Trophoblast cell (in vitro differentiated cells and primary cell): ENCODE measurements at places on chromosomes 11 and 22.
A peak's percentile ranks its signal among the peaks of the same experiment; 100 is the strongest.

GRCh38 chr11:125091247-125091876 lies 20.1 kb downstream of the TMEM218 start:
- no peak overlapping the region for H3K27ac ChIP-seq
- no peak overlapping the region for H3K4me3 ChIP-seq
- H3K36me3 ChIP-seq: no peaks in the 10 kb centered on the region
- no peaks in the 10 kb centered on the region for H3K27me3 ChIP-seq
- peak; percentile 33 for DNase-seq

GRCh38 chr11:114892381-114893197 lies 214.3 kb downstream of the NXPE2 start:
- no peaks in the 10 kb centered on the region for H3K27me3 ChIP-seq
- no peak for DNase-seq
- no peak overlapping the region for H3K4me3 ChIP-seq
- H3K27ac ChIP-seq: no peak overlapping the region

DNA sequence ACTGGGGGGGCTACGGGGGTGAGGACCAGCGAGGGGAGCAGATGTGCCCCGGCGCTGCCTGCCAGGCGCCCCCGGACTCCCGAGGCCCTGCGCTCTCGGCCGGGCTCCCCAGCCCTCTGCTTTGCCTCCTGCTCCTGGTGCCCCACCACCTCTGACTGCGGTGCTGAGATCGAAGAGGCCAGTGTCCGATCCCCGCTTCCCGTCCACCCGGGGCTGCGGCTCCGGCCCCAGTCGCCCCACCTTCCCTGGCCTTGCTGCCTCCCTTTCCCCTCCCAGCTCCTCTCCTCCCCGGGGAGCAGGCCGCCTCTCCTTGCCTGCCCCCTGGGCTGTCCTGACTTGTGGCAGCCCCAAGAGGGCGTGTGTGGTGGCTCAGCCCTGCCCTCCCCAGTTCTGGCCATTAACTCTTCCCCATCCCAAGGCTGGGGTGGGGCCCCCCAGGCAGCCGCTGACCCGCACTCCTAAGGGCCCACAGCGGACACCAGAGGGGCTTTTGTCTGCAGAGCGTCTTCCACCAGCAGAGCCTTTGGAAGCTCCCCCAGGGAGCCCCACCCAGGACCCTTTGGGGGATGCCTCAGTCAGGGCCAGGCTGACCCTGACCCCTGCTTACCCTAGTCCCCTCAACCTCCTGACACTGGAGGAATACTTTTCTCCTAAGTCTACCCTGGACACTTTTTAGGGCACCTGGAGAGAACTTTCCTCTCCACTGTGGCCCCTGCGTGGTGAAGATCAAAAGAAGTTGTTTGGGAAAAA lies 16.6 kb downstream of the RTN4RL2 start:
- H3K36me3 ChIP-seq: no peaks in the 10 kb centered on the region
- peak overlapping the region; percentile 33 for H3K4me3 ChIP-seq
- H3K27me3 ChIP-seq: peaks cover 36% of the 10 kb centered on the region
- peaks cover 8% of the 10 kb centered on the region for H3K4me1 ChIP-seq
- DNase-seq: peak; percentile 33

DNA sequence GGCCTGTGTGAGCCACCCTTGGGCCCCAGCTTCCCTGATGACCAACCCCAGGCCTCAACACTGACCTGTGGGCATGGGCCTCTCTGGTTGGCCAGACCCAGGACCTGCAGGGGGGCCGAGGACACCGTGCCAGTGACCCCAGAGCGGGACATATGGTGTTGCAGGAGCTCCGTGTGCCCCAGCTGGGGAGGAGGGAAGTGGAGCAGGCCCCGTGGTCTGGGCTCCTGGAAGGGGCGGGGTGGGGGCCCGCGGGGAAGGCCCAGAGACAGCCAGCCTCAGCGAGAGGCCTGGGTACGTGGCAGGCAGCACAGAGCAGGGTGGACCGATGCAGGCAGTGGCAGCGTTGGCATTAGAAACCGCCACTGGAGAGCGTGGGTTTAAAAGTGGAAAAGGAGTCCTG lies 22.2 kb downstream of the MUC6 start:
- no peak overlapping the region for H3K27ac ChIP-seq
- H3K4me1 ChIP-seq: no peaks in the 10 kb centered on the region
- no peaks in the 10 kb centered on the region for H3K27me3 ChIP-seq
- H3K36me3 ChIP-seq: peaks cover 38% of the 10 kb centered on the region

DNA sequence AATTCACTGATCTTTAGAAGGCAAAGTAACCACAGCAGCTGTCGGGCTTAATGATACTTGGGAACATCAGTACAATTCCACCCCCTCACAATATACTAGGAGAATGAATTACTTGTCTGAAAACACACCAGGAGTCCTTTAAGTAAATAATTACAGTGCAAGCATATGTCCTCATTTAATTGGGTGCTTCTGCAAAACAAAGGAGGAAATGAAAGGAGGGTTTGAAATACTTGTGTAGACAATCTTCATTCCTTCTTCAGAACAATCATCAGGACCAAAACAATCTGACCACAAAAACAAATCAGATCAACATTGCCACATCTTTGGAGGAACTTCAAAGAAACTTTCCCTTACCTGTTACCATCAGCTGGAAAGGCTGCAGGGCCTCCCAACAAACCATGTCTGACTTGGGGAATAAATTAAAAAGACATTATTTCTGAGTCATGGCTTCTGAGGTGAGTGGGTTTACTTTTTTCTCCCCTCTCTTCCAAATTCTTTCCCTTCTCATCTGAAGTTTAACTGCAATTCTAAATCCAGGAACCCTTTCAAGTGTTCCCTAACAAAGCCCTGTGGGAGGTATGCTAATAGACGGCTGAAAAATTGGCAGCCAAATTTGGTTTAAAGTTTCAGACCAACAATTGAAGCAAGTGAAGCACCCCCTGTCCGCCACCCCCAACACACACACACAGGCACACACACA lies 12.5 kb upstream of the CCDC117 start:
- H3K27me3 ChIP-seq: no peaks in the 10 kb centered on the region
- no peaks in the 10 kb centered on the region for H3K4me1 ChIP-seq
- H3K27ac ChIP-seq: no peak overlapping the region
- H3K4me3 ChIP-seq: no peak overlapping the region

GRCh38 chr11:119693253-119693815 lies 35.7 kb downstream of the NECTIN1 start:
- no peak for DNase-seq
- H3K4me3 ChIP-seq: no peak overlapping the region
- H3K4me1 ChIP-seq: peaks cover 14% of the 10 kb centered on the region
- no peaks in the 10 kb centered on the region for H3K36me3 ChIP-seq

- no peaks in the 10 kb centered on the region for H3K36me3 ChIP-seq
- no peak overlapping the region for H3K27ac ChIP-seq
- no peaks in the 10 kb centered on the region for H3K27me3 ChIP-seq
- no peaks in the 10 kb centered on the region for H3K4me1 ChIP-seq
Observed at GRCh38 chr11:109752212-109752825, 330.3 kb downstream of the C11orf87 start.

- H3K27me3 ChIP-seq: no peaks in the 10 kb centered on the region
- peak overlapping the region; percentile 43 for H3K27ac ChIP-seq
- H3K36me3 ChIP-seq: peaks cover 25% of the 10 kb centered on the region
- no peak for DNase-seq
Observed at GRCh38 chr11:36409152-36409816, 100.8 kb downstream of the TRAF6 start.

- peak overlapping the region; percentile 33 for H3K4me3 ChIP-seq
- no peaks in the 10 kb centered on the region for H3K36me3 ChIP-seq
- peak; percentile 37 for DNase-seq
- no peaks in the 10 kb centered on the region for H3K27me3 ChIP-seq
- H3K27ac ChIP-seq: no peak overlapping the region
Observed at GRCh38 chr11:3160252-3161031, 4.7 kb downstream of the OSBPL5 start.

DNA sequence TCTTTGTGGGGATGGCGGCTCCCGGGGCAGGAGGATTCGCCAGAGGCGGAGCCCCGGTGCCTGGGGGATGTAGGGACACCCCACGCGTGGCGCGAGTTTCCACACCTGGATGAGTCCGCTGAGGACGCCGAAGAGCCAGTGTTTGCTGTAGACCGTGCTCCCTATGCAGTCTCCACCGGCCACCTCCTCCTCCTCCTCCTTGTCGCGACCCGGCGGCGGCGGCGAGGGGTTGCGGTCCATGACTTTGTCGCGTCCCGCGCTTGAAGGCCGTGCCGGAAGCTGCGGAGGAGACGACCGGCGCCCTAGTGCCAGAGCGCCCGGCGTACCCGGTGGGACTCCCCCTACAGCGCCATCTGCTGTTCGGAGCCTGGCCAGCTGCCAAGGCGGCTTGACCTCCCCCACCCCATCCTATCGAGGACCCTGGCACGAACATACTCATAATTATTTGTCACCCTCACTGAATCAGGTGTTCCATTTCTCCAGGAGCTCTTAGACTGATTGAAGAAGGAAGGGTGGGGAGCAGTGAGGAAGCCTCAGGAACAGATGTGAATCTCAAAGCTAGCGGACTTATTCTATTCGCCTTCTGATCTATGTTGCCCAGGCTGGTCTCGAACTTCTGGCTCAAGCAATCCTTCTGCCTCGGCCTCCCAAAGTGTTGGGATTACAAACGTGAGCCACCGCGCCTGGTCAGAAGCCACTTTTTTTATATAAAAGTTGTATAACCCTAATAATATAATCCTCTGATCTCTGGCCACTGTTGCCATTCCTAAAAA lies at the start of gene SAAL1:
Gene SAAL1, minus strand, starts transcription at position 281 of the 773 bp plus-strand sequence. Its CDS starts 41 bp downstream, at position 240.
- H3K4me1 ChIP-seq: no peaks in the 10 kb centered on the region
- H3K4me3 ChIP-seq: peak within 1 kb of the TSS; percentile 93
- H3K27me3 ChIP-seq: no peaks in the 10 kb centered on the region
- DNase-seq: peak; percentile 90
- peaks cover 14% of the 10 kb centered on the region for H3K36me3 ChIP-seq

DNA sequence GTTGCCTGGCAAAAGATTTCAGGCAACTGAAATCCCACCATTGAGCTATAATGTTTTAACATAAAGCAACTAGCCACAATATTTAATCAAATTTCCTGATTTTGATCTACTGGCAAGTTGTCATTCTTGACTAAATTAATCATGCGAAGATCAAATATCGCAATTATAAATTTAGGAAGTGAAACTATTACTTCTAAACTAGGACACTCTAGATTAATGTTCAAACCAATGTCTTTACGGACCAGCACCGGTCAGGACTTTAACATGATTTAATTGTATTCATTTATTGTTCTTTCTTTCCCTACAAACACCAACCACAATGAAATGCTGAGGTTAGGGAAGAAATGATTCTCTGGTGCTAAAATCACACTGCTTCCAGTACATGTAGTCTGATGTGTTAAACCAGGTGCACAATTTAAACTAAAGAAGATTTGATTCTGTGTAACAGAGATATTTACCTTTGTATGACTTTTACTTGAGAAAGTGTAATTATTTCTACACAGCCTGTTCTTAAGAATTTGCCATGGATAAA lies 14.9 kb downstream of the GAS2 start:
- no peaks in the 10 kb centered on the region for H3K36me3 ChIP-seq
- H3K27me3 ChIP-seq: no peaks in the 10 kb centered on the region
- no peak overlapping the region for H3K4me3 ChIP-seq

DNA sequence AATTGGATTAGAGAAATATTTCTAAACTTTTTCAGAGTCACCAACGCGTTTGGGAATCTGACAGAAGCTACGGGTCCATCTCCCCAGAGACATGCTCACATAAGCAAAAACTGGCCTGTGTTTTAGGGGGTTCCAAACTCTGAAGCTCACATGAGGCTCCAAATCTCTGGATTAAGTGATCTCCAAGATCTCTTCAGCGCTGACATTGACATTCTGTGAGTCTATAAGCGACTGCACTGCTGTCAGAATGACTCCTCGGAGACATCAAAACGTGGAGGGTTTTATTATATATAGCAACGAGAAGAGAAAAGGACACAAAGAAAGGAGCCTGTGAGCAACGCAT lies 642 bp upstream of the SIK2 start:
- H3K4me1 ChIP-seq: no peaks in the 10 kb centered on the region
- no peaks in the 10 kb centered on the region for H3K27me3 ChIP-seq
- no peaks in the 10 kb centered on the region for H3K36me3 ChIP-seq
- DNase-seq: no peak

GRCh38 chr11:92111287-92111686 lies 113.3 kb upstream of the FAT3 start:
- H3K4me3 ChIP-seq: no peak overlapping the region
- no peaks in the 10 kb centered on the region for H3K36me3 ChIP-seq
- no peak overlapping the region for H3K27ac ChIP-seq
- no peaks in the 10 kb centered on the region for H3K27me3 ChIP-seq
- H3K4me1 ChIP-seq: peaks cover 7% of the 10 kb centered on the region
- DNase-seq: no peak

GRCh38 chr22:45585437-45585755 lies 82.7 kb downstream of the FBLN1 start:
- peaks cover 38% of the 10 kb centered on the region for H3K36me3 ChIP-seq
- H3K4me3 ChIP-seq: no peak overlapping the region
- H3K27me3 ChIP-seq: no peaks in the 10 kb centered on the region
- H3K27ac ChIP-seq: no peak overlapping the region
- H3K4me1 ChIP-seq: peaks cover 33% of the 10 kb centered on the region

- no peaks in the 10 kb centered on the region for H3K4me1 ChIP-seq
- no peak for DNase-seq
- peaks cover 6% of the 10 kb centered on the region for H3K36me3 ChIP-seq
- H3K27ac ChIP-seq: no peak overlapping the region
- no peaks in the 10 kb centered on the region for H3K27me3 ChIP-seq
- no peak overlapping the region for H3K4me3 ChIP-seq
Observed at GRCh38 chr11:63832336-63832735, 6.6 kb upstream of the MARK2 start.

DNA sequence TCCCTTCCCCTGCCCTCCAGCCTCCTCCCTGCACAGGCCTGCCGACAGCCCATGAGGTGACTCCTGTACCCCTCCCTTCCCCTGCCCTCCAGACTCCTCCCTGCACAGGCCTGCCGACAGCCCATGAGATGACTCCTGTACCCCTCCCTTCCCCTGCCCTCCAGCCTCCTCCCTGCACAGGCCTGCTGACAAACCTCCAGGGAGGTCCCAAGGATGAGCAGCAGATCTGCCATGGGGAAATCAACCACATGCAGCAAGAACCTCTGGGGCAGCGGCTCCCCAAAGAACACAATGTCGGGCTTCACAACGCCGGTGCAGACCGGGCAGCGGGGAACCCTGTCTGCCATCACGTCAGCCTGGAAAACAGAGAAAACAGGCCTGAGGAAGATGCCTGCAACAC lies 12.3 kb downstream of the SIRT3 start:
- H3K27me3 ChIP-seq: no peaks in the 10 kb centered on the region
- peaks cover 3% of the 10 kb centered on the region for H3K36me3 ChIP-seq
- H3K4me1 ChIP-seq: no peaks in the 10 kb centered on the region
- no peak overlapping the region for H3K4me3 ChIP-seq

- H3K27ac ChIP-seq: no peak overlapping the region
- DNase-seq: no peak
- H3K27me3 ChIP-seq: no peaks in the 10 kb centered on the region
- peaks cover 7% of the 10 kb centered on the region for H3K4me1 ChIP-seq
- H3K4me3 ChIP-seq: no peak overlapping the region
- H3K36me3 ChIP-seq: no peaks in the 10 kb centered on the region
Observed at GRCh38 chr11:34825315-34825669, 90.9 kb downstream of the APIP start.

- H3K4me3 ChIP-seq: peak within 1 kb of the TSS; percentile 50
- no peak within 1 kb of the TSS for H3K27ac ChIP-seq
- H3K27me3 ChIP-seq: peaks cover 74% of the 10 kb centered on the region
- DNase-seq: peak; percentile 53
- H3K36me3 ChIP-seq: no peaks in the 10 kb centered on the region
Observed at GRCh38 chr11:118152552-118153471, at the start of gene SCN4B. TSS of gene SCN4B (minus strand) at chr11:118152823. CDS start at chr11:118152673, 150 bp downstream.
